Pancreas (tissue), 10 donors: ENCODE measurements at places on chromosomes 2 and 18.

- DNase-seq = no peak
Observed at GRCh38 chr2:71941726-71942525, 205.7 kb downstream of the CYP26B1 start.

DNA sequence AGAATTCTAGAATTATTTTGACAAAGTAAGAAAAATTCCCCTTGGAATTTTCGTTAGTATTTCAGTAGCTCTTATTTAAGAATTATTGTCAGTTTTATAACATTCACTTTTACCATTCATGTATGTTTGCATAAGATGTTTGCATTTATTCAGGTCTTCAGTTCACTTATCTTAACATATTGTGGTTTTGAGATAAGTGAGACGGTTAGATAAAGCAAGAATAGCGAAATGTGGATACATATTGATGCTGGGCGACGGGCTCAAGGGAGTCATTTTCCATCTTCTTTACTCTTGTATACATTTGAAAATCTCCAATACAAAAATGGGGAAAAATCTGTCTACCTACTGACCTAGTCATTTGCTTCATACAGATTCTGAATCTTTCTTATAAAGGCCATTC, 156.7 kb upstream of the HDAC4 start:
- no peak for DNase-seq

GRCh38 chr18:79754022-79754761, 43.5 kb upstream of the KCNG2 start:
- DNase-seq = no peak

- no peak for DNase-seq
Observed at GRCh38 chr2:221060376-221060775, 511.7 kb downstream of the EPHA4 start.

GRCh38 chr2:43005975-43006833, 213.8 kb upstream of the HAAO start:
- DNase-seq = no peak

DNA sequence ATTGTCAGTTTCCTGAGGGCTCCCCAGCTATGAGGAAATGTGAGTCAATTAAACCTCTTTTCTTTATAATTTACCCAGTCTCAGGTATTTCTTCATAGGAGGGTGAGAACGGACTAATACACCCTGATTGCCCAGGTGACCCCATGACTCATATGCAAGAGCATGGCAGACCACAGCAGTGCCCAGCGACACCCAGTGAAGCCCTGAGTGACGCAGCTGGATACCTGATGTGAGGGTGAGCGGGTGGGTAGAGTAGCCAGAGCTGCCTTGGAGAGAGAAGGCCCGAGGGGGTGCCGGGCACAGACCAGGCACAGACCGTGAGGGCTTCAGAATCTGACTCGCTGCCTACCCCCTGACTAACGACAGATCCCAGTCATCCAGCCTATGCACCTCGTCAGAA, 15.4 kb downstream of the ALPG start:
- DNase-seq = no peak
